ENCODE measurements at places on chromosomes 3 and 15.

DNA sequence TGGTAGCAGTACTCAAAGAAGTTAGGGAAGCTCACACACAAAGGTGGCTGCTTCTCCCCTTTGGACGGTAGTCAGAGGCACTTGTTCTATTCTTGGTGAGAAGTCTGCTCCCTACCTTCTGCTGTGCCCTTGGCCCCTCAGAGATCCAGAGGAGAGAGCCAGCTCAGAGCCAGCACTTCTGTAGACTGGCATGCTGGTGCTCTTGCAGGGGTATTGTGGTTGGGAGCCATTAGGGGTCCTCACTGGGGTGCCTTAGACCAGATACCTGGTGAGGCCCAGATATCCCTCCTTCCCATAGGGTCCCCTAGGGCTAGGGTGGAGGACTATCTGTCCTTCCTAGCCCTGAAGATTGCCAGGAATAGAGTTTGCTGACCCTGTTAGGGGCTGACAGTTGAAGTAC, 140.6 kb downstream of the EEFSEC start:
- H3K4me3 ChIP-seq, result no peak overlapping the region
- peaks cover 18% of the 10 kb centered on the region for H3K36me3 ChIP-seq
- peak overlapping the region; percentile 46 for H3K27ac ChIP-seq
- DNase-seq, result no peak
- H3K27me3 ChIP-seq, result no peaks in the 10 kb centered on the region
- H3K4me1 ChIP-seq, result peaks cover 16% of the 10 kb centered on the region

- H3K27me3 ChIP-seq, result no peaks in the 10 kb centered on the region
- no peak overlapping the region for H3K27ac ChIP-seq
- no peak overlapping the region for H3K4me3 ChIP-seq
- peaks cover 4% of the 10 kb centered on the region for H3K36me3 ChIP-seq
Observed at GRCh38 chr3:189586941-189587663, 44.1 kb upstream of the TP63 start.

DNA sequence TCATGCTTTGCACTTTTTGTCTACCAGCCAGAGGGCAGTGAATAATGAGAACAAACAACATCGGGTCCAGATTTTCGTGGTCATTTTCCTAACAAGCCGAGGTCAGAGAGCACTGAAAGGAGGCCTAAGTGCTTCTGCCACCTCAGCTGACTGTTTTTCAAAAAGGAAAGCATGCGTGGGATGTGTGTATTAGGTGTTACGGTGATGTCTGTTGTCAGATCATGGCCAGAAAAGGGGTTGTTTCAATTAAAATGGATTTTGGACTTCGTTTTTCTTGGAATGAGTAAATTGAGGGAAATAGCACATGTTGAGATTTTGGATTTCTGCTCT, 99.5 kb downstream of the APBA2 start:
- H3K36me3 ChIP-seq, result peaks cover 7% of the 10 kb centered on the region
- no peak for DNase-seq
- H3K4me3 ChIP-seq, result peak overlapping the region; percentile 66
- no peaks in the 10 kb centered on the region for H3K27me3 ChIP-seq

DNA sequence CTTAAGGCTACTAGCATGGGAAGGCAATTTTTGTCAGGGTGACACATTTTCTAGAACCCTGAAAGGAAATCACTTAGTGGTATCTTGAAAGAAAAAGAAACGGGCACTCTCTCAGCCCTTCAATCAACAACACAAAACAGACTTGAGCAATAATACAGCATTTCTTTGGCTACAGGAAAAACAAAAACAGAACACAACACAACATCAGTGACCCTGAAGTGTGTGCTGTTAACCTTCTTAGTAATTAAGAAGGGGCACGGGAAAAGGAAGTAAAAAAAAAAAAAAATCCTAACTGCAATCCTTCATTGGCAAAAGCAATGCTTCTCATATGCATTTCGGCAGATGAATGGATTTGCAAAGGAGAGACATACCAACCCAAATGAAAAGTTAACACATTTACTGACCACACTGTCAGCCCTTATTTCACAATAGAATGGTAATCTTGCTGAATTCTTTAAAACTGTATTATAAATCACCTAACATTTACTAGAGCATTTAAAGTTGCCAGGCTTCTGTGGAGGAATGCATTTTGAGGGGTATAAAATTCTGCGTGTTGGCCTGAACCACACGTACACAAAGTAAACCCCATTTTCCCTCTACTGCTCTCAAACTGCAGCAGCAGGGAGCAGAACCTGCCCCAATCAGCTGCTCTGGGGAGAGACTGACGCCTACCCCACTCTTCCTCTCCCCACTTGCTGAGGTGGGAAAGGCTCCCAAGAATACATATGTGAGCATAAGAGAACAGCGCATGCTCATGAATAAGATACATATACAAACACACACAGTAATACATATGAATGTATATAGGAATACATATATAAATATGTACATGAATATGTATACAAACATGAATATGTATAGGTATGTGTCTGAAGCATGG, 198.5 kb downstream of the FOXP1 start:
- peaks cover 6% of the 10 kb centered on the region for H3K36me3 ChIP-seq
- no peak for DNase-seq
- peak overlapping the region; percentile 71 for H3K4me3 ChIP-seq
- peak overlapping the region; percentile 92 for H3K27ac ChIP-seq
- no peaks in the 10 kb centered on the region for H3K27me3 ChIP-seq

- no peak for DNase-seq
- H3K27ac ChIP-seq, result no peak overlapping the region
- H3K4me3 ChIP-seq, result no peak overlapping the region
- no peaks in the 10 kb centered on the region for H3K36me3 ChIP-seq
- no peaks in the 10 kb centered on the region for H3K4me1 ChIP-seq
Observed at GRCh38 chr3:65975032-65975431, 63.7 kb downstream of the MAGI1 start.

DNA sequence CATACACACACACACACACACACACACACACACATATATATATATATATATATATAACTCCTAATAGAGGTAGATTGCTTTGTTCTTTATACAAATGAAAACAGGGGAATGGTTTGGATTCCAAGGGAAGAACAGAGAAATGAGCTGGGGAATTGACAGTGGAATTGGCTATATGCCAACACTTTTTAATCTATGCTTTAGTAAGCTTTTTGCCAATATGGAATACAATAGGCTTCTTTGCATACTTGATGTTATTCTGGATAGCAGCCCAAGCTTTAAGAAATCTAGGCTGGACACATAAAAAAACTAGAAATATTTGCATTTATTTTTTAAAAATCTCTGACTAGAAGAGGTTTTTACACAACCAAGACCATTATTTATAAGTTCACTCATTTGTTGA, 334.2 kb upstream of the MDFIC2 start:
- no peaks in the 10 kb centered on the region for H3K4me1 ChIP-seq
- no peak for DNase-seq
- no peaks in the 10 kb centered on the region for H3K27me3 ChIP-seq
- H3K4me3 ChIP-seq, result no peak overlapping the region

GRCh38 chr15:101264011-101264410, 12.2 kb upstream of the CHSY1 start:
- peaks cover 10% of the 10 kb centered on the region for H3K27me3 ChIP-seq
- no peaks in the 10 kb centered on the region for H3K36me3 ChIP-seq
- peaks cover 6% of the 10 kb centered on the region for H3K4me1 ChIP-seq

DNA sequence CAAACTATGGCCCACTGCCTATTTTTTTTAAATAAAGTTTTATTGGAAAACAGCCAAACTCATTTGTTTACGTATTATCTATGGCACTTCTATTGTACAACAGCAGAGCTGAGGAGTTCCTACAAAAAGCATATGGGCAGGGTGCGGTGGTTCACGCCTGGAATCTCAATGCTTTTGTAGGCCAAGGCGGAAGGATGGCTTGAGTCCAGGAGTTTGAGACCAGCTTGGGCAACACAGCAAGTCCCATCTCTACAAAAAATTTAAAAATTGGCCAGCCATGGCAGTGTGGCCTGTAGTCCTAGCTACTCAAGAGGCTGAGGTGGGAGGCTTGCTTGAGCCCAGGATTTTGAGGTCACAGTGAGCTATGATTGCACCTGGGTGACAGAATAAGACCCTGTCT, 142.3 kb downstream of the RORA start:
- no peaks in the 10 kb centered on the region for H3K4me1 ChIP-seq
- H3K36me3 ChIP-seq, result no peaks in the 10 kb centered on the region
- H3K4me3 ChIP-seq, result no peak overlapping the region

GRCh38 chr15:40911141-40911540, 16.9 kb downstream of the VPS18 start:
- peaks cover 7% of the 10 kb centered on the region for H3K4me1 ChIP-seq
- no peaks in the 10 kb centered on the region for H3K27me3 ChIP-seq
- H3K4me3 ChIP-seq, result no peak overlapping the region
- no peak for DNase-seq
- H3K36me3 ChIP-seq, result no peaks in the 10 kb centered on the region

DNA sequence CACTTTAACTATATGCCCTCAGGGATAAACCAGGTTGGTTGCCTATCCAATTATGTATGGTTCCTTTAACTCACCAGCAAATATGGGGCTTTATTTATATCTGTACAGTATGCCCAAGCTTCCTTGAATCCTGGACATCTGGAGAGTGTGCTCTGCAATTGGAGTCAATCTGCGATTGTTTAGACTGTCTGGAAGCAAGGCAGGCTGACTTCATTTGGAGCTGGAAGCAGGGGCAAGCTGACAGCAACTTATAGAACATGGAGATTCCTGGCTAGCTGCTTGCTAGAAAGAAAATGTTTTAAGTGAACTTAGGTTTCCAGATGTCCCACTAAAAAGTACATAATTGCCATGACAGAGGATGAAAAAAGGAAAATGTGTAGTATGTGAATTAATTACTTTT, 63.7 kb upstream of the TPRG1 start:
- no peaks in the 10 kb centered on the region for H3K36me3 ChIP-seq
- DNase-seq, result no peak
- H3K4me1 ChIP-seq, result no peaks in the 10 kb centered on the region
- H3K27ac ChIP-seq, result no peak overlapping the region

DNA sequence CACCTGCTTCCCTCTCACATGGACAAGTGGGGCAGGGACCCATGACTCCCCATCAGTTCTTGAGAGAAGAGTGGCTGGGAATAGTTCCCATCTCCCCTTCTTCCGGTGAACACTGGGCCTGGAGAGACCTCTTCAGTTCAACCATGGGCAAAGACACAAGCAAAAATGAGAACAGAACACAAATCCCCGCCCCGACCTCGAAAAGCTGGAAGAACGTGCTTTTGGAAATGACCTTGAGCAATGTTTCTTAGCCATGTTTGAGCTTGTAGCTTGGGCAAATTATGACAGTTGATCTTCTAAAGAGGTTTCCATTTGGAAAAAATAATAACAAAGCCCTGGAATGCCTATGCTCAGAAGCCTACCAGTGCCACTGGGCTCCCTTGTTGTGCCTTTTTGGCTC, 59.0 kb downstream of the FAM174B start:
- no peak overlapping the region for H3K4me3 ChIP-seq
- no peaks in the 10 kb centered on the region for H3K36me3 ChIP-seq
- H3K27ac ChIP-seq, result no peak overlapping the region
- peaks cover 2% of the 10 kb centered on the region for H3K4me1 ChIP-seq
- no peak for DNase-seq

- peaks cover 6% of the 10 kb centered on the region for H3K27me3 ChIP-seq
- H3K4me3 ChIP-seq, result no peak overlapping the region
- H3K27ac ChIP-seq, result no peak overlapping the region
Observed at GRCh38 chr15:75835990-75836958, 7.0 kb upstream of the UBE2Q2 start.

DNA sequence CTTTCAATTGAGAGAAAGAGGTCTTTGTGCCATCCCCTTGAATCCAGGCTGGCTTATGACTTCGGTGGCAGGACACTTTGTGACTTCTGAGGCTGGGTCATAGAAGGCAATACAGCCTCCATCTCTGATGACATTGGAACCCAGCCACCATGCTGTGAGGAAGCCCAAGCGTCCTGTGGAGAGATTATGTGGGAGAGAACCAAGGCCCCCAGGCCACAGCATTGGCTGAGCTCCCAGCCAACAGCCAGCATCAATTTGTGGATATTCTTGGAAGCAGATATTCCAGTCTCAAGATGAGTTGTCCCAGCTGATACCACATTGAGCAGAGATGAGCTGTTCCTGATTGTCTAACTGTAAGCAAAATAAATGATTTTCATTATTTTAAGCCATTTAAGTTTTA, 12.7 kb upstream of the XIRP1 start:
- H3K36me3 ChIP-seq, result no peaks in the 10 kb centered on the region
- no peak overlapping the region for H3K4me3 ChIP-seq
- peaks cover 19% of the 10 kb centered on the region for H3K27me3 ChIP-seq
- no peaks in the 10 kb centered on the region for H3K4me1 ChIP-seq
- no peak for DNase-seq

- no peak overlapping the region for H3K4me3 ChIP-seq
- peaks cover 39% of the 10 kb centered on the region for H3K36me3 ChIP-seq
- DNase-seq, result no peak
- H3K27ac ChIP-seq, result no peak overlapping the region
- no peaks in the 10 kb centered on the region for H3K27me3 ChIP-seq
Observed at GRCh38 chr15:52379395-52380106, 83.9 kb upstream of the MYO5C start.

DNA sequence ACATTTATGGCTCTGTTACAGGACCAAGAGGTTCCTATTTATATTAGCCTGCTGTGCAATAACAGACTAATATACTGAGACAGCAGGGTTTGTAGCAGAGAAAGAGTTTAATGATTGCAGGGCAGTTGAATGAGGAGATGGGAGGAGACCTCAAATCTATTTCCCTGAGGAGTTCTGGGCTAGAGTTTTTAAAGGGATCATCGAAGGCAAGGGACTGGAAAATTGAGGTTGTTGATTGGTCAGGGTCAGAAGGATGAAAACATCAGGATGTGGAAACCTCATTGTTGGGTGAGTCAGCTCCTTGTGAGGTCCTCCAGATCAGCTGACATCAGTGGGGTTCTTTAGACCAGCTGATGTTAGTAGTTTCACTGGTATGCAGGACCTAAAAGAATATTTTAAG, 60.6 kb upstream of the GOLGA8B start:
- H3K27ac ChIP-seq, result no peak overlapping the region
- H3K27me3 ChIP-seq, result peaks cover 15% of the 10 kb centered on the region
- peaks cover 2% of the 10 kb centered on the region for H3K4me1 ChIP-seq
- H3K36me3 ChIP-seq, result no peaks in the 10 kb centered on the region
- no peak for DNase-seq

- no peak overlapping the region for H3K27ac ChIP-seq
- H3K4me3 ChIP-seq, result no peak overlapping the region
- peaks cover 13% of the 10 kb centered on the region for H3K27me3 ChIP-seq
Observed at GRCh38 chr3:100988080-100988479, 5.1 kb downstream of the ABI3BP start.

DNA sequence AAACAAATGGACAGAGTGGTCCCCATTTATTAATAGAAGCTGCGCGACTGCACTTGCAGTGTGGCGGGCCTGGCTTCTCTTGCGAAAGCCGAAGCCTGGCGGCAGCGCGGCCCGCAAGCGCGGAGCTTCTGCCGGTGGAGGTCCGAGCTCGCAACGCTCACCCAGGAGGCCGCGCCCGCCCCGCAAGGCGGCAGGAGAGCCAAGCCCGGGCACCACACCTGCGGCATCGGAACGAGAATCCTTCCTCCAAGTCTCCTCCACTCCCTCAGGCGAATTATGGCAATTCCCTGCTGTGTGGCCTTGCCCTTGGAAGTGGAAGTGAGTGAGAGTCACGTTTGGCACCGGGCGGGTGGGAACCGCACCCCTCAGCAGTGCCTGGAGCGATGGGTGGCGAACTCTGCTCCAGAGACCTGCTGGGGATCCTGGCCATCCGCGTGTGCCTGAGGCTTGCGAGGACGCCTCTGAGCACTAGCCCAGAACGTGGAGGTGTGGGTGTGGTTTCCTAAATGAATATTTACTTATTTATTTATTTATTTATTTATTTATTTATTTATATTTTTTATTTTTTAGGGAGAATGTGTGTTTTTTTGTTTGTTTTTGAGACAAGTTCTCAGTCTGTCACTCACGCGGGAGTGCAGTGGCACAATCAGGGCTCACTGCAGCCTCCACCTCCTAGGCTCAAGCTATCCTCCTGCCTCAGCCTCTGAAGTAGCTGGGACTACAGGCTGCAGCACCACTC, 133.7 kb upstream of the UBE2E1 start:
- no peak for DNase-seq
- no peak overlapping the region for H3K27ac ChIP-seq
- peaks cover 37% of the 10 kb centered on the region for H3K27me3 ChIP-seq
- H3K36me3 ChIP-seq, result no peaks in the 10 kb centered on the region
- H3K4me3 ChIP-seq, result no peak overlapping the region
- H3K4me1 ChIP-seq, result no peaks in the 10 kb centered on the region

All from activated naive CD8-positive, alpha-beta T cell treated with anti-CD3 and anti-CD28 coated beads, Interleukin-2, amount 10 ng/mL, durations not matched to agents 7 days and 5 days (primary cell).